ENCODE measurements at places on chromosomes 16 and 17.

DNA sequence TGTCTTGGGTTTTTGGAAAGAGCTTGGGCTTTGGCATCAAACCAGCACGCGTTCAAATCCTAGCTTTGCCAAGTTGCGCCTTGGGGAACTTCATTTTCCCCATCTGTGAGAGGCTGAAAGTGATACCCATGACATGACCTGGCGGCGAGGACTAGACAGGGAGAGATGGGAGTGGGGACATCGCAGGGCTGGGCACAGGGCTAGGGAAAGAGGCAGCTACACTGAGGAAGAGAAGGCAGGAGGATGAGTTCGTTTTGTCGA, 202.9 kb downstream of the IRF8 start:
- no peak for DNase-seq

- DNase-seq = no peak
Measured at GRCh38 chr17:3027786-3028532, 35.4 kb downstream of the OR1D5 start.

DNA sequence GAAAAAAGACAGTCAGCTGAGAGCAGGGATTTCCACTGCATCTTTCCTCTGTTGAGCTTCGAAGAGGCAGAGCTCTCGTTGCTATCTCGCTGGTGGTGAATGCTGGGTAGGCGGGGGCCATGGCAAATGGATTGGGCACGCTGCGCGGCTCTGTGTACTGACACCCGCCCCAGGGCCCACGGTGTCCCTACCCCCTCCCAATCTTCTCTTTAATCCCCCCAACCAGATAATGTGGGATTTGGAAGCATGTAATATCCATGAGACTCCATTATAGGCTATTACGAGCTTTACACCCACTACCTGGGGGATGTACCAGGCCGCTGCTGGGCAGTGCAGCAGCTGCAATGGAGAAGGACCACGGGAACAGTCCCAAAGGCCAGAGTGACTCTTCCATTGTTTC, 8.3 kb downstream of the PIPOX start:
- DNase-seq = no peak

- no peak for DNase-seq
Measured at GRCh38 chr17:70947636-70948565, 778.6 kb downstream of the KCNJ2 start.

GRCh38 chr16:53892155-53892554, 188.2 kb downstream of the FTO start:
- peak; percentile 87 for DNase-seq
